Body of pancreas (tissue), 4 donors: ENCODE measurements at places on chromosomes 16 and 17. TPM values are rescaled to one million over a fixed set of nuclear protein-coding genes. Genes with fewer than 3 reads are reported as not detected.

DNA sequence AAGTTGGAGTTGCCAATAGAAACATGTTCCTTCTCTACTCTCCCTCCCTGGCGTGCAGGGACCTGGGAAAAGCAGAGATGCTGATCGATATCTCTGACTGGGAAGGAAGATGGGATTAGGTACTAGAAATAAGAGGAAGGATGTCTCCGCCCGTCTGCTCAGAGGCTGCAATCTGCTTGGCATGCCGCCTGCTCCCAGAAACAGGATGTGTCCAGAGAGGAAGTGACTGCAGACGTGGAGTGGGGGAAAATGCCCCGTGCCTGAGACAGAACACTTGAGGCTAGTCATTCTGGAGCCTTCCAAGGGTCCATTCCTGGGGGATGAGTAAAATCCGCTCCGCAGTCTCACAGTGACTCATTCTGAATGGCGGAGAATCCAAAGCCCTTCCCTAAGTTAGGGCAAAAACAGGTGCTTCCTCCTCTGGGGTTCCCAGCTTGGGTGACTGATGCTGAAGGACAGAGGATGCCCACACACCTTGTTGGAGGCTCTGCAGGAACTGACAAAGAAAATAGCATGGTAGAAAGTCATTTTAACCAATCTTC is 45.0 kb upstream of the SMURF2 start:
- DNase-seq, result peak; percentile 73

The RAC3 gene
- total RNA-seq, result 3.1 TPM

The RHBDF1 gene
- 27.7 TPM for total RNA-seq

DNA sequence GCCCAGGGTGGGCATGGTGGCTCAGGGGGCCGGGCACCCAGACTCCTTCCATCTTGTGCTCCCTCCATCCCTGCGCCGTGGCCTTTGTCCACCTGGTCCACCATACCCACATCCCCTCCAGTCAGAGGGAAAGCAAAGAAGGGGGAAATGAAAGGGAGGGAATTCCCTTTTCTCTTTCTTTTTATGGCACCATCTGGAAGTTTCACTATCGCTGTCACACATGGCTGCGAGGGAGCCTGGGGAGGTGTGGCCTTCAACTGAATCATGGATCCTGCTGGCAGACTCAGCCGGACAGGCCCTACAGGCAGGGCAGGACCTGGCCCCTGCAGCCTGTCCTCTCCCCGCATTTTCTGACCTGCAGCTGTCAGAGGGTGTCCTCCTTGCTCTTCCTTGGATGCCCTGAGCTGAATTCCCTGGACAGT is 6.2 kb downstream of the SLC12A3 start:
- DNase-seq, result peak; percentile 56

GRCh38 chr17:28295677-28296578 is 23.1 kb upstream of the TMEM97 start:
- DNase-seq, result no peak

- DNase-seq, result peak; percentile 62
Observed at GRCh38 chr17:7997186-7997585, 5.2 kb upstream of the GUCY2D start.

GRCh38 chr16:67571464-67571863 is 9.1 kb downstream of the CTCF start:
- DNase-seq, result no peak

The HEATR9 gene
- not detected for total RNA-seq

DNA sequence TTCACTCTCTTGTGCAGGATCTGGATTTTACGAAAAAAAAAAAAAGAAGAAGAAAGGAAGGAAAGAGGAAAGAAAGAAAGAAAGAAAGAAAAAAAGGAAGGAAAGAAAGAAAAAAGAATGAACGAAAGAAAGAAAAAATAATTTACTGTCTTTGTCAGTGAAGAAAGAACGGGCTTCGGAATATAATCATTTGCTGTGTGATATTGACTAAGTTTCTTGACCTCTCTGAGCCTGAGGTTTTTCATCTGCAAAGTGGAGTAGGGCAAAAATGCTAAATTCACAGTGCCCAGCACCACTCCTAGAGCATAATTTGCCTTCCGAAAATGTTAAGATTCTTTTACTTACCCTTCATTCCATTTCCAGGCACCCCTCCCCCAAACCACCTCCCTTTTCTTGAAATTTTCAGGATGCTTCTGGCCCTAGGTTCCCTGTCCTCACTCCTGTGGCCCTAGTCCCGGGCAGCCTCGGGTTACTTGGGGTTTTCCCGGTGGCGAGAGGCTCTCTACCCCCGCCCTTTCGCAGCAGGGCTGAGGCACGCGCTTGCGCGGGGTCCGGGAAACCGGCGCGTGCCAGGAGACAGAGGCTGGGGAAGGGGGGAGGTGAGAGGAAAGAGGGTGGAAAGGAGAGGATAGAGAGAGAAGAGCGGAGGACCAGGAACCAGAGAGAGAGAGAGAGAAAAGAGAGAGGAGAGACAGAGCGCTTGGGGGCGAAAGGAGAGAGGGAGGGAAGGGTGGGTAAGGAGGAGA is at the start of gene CNTNAP1:
Gene CNTNAP1, plus strand, starts transcription at position 556 of the 746 bp plus-strand sequence. CDS start 299 bp downstream, outside the sequence.
- DNase-seq, result no peak

DNA sequence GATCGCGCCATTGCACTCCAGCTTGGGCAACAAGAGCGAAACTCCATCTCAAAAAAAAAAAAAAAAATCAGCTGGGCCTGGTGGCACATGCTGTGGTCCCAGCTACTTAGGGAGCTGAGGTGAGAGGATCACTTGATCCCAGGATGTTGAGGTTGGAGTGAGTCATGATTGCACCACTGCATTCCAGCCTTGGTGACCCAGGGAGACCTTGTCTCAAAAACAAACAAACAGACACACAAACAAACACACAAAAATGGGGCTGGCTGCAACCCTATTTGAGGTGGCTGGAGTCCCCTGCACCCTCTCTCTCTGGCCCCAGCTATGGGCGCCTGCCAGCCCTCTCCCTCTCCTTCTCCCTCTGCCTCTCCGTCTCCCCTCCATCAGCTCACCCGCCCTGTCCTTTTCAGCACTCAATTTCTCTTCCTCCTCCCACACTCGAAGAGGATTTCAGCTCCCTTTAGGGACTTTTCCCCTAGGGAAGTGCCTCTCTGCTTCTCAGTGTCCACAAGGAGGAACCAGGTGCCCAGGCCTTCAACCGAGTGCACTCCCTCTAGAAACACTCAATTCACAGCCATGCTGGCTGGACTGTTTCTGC is 17.5 kb upstream of the TFAP4 start:
- no peak for DNase-seq

DNA sequence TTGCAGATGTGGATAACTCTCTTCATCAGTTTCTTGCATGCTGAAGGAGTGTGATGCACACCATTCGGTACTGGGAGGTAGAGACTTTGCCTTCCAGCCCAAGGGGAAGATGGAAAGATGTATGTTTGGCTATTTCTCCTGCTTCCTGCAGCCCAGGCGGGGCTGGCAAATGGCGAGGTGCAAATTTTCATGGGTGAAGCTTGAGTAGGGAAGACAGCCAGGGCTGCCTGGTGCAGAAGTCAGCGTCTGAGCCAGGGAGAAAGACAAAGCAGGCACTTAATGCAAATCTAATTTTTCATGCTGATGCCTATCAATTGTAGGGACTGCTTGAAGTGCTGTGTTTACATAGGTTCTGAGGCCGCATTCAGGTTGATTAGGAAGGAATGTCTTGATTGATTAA is 384.7 kb upstream of the EEF2KMT start:
- DNase-seq, result no peak
